ENCODE measurements at places on chromosomes 2 and 18.

GRCh38 chr18:35458677-35459441, 38.9 kb downstream of the INO80C start:
- no peak for DNase-seq

GRCh38 chr2:42859006-42859552, 66.7 kb upstream of the HAAO start:
- peak; percentile 86 for DNase-seq

- DNase-seq: no peak
Observed at GRCh38 chr2:231894566-231895380, 31.4 kb downstream of the NPPC start.

- peak; percentile 79 for DNase-seq
Observed at GRCh38 chr2:171086352-171087290, 74.1 kb downstream of the TLK1 start.

- DNase-seq: no peak
Observed at GRCh38 chr2:133871545-133872209, 303.4 kb upstream of the NCKAP5 start.

- peak; percentile 80 for DNase-seq
Observed at GRCh38 chr2:95025406-95026319, at the start of gene MAL. Gene MAL, plus strand, starts transcription at chr2:95025708. Its CDS starts 85 bp downstream, at chr2:95025793.

GRCh38 chr2:190684931-190685330, 36.0 kb downstream of the NAB1 start:
- DNase-seq: no peak

DNA sequence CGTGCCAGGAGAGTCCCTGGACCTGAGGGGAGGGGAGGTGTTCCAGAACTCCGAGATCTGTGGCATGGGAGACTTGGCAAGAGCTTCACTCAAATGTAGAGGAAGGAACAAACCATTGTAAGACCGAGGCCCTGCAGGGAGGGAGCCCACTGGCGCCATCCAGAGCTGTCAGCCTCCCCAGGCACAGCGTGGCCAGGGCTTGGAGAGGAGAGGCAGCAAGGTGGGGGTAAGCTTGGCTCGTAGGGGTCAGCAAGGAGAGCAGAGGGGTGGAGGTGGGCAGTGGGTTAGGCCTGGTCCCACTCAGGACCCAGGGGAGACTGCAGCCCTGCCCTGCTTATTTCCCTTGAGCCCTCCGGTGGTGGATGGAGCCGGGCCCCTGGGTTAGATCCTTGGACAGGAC, 3.6 kb downstream of the TMEM177 start:
- no peak for DNase-seq

GRCh38 chr18:59300676-59301285, 17.7 kb downstream of the CPLX4 start:
- peak; percentile 6 for DNase-seq

DNA sequence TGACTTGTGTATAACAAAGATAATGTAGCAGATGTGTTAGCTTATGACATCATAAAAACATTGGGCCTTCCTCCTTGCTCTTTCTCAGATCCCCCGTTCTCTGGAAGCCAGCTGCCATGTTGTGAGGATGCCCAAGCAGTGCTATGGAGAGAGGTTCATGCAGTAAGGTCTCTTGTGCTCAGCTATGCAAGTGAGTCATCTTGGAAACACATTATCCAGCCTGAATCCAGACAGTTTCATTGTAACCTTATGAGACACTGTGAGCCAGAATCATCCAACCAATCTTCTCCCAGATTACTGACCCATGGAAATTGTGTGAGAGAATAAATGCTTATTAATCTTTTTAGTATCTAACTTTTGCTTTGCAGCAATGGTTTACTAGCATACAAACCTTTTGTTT, 60.8 kb downstream of the ST6GAL2 start:
- DNase-seq: no peak

DNA sequence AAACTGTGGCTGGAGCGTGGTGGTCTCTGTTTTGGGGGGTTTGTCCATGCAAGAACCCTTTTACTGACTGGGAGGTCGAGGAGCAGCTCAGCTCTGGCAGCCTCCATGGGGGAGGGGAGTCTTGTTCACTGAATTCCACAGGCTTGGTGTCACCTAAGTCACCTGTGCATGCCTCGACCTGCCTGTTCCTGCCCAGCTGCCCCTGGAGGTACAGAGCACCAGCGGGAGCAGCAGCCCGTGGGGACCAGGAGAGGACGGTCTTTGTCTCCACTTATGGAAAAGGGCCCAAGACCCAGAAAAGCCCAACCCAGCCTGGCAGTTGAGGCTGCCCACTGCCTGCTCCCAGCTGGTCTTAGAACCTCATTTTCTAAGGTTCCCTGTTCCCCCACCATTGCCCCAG, 168.7 kb upstream of the AGAP1 start:
- DNase-seq: no peak

DNA sequence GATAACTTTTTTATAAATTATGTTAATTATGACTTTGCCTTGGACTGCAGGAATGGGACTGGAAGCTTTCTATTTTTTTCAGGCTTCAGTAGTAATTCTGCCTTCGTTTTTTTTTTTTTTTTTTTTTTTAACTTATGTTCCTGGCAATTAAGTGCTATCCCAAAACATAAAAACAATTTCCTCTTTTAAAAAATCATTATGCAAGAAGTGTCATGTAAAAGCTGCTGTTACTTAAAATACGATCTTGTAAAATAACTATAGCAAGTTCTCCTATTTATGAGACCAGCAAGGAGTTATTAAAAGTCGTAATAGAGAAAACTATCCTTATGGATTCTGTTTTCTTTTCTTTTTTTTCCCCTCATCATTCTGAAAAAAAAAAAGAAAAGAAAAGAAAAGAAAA, 301.6 kb upstream of the FBXO11 start:
- DNase-seq: no peak

DNA sequence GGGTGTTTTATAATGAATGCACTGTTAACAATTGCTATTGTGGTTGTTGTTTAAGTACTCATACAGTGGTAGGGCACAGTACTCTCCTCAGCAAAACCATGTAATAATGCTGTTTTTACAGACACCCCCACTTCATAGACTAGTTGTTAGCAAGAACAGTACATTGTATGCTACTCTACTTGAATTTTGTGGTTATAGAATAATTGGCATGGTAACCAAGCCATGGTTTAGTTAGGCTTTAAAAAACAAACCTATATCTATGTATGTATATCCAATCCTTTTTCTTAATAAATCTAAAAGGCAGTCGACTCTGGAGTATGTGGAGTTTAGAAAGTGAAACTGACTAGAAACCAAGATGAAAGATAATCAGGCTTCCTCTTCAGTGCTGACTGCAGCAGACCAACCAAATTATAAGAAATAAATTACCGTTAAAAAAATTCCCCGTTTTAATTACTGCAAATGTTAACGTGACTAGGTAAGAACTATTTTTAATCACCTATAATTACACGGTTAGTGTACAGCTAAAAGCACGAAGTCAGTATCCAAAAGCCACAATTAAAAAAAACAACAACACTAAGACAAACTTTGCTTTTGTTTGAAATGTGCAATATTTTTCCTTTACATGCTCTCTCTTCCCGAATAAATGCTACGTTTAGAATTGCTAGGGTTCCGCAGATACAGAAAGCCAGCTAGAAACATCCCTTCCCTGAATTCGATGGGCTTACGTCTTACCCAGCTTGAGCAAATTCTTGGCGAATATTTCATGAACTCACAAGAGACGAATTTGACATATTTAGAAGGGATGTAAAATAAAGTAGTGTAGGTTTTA, 113.3 kb upstream of the SERTAD2 start:
- DNase-seq: no peak

GRCh38 chr2:130372833-130373807, 17.3 kb downstream of the PTPN18 start:
- DNase-seq: no peak

DNA sequence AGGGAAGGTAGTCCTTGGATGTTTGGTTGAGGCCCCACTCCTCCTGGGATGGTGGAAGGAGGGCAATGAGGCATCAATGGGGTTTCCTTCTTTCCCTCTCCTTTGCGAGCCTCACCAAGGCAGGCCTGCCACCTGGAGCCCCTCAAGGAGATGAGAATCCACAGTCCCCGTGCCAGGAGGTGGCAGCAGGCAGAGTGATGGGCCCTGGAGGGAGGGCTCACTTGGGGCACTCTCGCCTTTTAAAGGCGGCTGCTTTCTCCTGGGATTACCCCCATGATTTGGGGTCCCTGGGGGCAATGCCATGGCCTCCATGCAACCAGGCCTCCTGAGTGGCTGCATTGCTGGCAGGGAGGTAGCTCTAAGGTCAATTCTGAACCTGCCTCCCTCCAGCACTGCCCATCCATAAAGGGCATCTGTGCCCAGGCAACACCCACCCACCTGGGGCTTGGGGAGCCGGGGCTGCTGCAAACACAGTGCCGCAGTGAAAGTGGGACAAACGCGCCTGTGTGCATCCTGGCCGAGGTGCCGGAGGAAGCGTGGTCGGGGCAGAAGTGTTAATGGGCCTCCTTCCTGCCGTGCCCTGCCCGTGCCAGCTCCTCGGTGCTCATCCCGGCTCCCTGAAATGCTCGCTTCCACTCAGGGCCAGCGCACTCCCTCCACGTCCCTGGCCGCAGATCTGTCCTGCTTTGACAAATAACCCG, 55.9 kb downstream of the ZFP36L2 start:
- no peak for DNase-seq

GRCh38 chr18:13585379-13586153, 140.8 kb downstream of the FAM210A start:
- DNase-seq: no peak

Data from activated CD4-positive, alpha-beta T cell treated with anti-CD3 and anti-CD28 coated beads for 36 hours (primary cell).